GM20000 (cell line): ENCODE measurements at places on chromosomes 1 and 21.

DNA sequence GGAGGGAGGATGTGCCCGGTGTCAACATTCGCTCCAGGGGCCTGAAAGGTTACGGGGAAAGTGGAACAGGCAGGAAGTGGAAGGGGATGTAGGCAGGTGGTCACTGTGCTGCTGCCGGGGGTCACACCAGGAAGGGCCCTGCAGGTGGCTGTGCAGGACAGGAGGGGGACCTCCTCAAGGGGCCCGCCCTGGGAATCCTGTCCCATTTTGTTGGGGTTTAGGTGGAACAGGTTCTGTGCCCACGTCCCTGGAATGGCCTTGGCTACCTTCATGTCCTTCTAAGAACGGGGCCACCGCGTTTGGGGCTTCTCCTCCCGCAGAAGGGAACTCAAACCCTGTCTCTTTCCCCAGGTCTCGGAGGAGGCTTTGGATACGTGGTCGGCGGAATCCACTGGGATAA, 11.9 kb downstream of the SLC45A1 start:
- DNase-seq = no peak

DNA sequence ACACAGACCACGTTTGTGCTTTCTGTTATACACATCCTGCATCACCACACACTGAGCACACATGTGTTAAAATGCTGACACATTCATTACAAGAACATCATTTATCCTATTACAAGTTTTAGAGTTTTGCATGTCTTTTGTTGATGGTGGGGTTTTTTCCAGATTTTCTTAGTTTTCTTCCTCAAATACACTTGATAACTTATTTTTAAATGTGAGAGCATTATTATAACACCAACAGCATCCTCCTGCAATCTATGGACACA, 67.3 kb downstream of the TGFBR3 start:
- no peak for DNase-seq

DNA sequence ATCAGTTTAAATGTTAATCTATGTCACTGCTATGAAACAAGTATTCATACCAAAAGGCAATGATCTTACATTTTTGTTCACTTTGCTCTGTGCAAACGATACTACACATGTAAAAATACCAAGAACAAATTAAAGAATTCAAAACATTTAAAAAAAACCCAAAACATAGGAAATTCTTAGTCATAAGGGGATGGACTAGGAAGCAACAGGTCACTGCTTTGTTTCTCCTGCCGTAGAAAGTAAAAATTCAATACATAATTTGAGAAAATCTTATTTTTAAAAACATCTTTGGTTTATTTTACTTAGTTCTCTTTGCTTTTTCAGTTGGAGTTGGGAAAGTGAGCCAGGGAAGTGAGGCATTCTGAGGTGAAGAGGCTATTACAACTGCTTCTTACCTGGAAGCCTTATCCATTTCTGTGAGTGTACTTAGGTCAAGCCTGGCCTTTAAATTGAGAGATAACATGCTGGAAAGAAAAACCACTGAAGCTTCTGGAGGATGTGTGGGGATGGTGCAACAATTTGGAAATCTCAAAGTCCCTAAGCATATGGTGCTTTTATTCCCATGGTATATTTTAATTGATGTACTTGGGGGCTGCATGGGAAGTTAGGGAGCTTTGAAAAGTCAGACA, 183.5 kb downstream of the CDC42BPA start:
- no peak for DNase-seq

DNA sequence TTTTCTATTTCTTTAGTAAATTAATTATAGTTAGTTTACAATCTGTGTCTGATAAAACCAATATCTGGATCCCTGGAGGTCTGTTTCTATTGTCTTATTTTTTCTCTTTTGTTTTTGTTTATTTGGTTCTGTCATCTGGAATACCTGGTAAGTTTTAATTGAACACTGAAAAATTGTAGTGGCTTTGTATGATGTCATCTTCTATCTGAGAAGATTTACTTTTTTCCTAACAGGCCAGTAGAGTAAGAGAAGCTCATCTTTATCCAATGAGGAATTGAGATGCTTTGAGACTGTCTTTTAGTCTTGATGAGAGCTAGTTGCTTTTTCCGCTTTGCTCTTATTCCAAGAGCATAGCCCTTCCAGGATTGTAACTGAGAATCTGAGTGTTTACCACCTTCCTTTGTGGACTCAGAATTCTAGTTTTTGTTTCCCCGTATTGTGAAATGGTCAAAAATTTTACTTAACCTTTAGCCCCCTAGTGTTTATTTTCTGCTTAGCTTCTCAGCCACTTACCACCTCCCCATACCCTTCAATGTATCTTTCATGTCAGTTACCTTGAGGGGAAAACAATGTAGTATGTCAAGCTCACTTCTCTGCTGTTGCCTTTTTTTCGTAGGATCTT, 25.0 kb downstream of the PTGFRN start:
- peak; percentile 45 for DNase-seq

GRCh38 chr1:22418933-22419382, 32.7 kb upstream of the ZBTB40 start:
- DNase-seq = no peak

GRCh38 chr1:6343506-6344405, 49.8 kb downstream of the ACOT7 start:
- DNase-seq = peak; percentile 75

DNA sequence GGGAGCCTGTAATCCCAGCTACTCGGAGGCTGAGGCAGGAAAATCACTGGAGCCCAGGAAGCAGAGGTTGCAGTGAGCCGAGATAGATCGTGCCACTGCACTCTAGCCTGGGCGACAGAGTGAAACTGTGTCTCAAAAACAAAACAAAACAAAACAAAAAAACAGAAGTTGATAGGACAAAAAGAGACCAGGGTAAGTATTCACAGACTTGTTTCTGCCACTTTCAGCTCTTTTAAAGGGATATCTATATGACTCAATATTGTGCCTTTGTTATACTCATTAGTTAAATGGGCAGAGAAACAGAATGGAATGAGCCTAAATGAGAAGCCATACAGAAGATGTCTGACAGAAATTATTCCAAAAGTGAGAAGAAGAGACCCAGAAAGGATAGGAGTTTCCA, 23.1 kb upstream of the ABL2 start:
- DNase-seq = no peak

DNA sequence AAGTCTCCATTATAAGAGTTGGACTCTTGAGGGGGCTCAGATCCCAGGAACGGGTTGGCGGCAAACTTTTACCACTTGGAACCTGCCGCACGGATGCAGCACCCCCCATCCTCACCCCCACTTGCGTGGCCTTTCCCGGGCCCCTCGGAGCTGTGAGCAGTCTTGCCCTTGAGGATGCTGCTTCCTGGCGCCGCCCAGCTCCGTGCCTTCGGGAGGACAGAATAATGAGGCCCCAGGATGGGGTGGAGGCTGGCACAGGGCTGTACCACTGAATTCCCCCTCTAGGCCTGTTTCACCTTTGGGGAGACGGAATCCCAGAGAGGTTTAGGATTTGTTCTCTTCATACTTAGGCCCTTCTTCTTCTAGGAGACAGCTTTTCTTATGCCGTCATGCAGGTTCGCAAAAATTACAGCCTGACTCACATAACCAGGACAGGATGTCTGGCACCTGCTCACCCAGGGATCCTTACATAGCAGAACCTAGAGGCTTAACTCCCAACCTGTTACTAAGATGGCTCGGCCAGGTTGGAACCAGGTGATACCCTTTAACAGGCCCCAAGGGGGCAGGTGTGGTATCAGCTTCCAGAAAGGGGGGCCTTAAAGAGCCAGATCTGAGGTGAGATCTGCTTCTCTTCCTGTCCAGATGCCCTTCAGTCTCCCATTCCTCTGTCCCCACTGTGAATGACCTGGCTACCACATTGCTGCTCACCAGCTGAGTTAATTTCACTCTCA, 1.5 kb downstream of the TRNP1 start:
- no peak for DNase-seq

DNA sequence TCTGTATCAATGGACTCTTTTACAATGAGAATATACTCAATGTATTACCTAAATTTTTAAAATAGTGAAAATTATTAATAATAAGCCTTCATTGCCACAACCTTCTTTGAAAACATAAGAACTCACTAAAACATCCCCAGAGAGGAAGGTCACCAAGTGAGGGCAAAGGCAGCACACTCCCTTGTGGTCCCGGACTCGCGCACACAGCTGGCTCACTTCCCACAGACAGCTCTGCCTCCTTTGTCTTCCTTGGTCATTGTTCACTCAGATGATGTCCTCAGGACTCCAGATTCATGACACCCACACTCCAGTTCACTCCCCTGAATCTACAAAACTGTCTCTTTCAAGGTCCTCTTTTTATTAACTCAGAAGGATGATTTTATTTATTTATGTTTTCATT, 19.2 kb upstream of the UBR4 start:
- DNase-seq = no peak

DNA sequence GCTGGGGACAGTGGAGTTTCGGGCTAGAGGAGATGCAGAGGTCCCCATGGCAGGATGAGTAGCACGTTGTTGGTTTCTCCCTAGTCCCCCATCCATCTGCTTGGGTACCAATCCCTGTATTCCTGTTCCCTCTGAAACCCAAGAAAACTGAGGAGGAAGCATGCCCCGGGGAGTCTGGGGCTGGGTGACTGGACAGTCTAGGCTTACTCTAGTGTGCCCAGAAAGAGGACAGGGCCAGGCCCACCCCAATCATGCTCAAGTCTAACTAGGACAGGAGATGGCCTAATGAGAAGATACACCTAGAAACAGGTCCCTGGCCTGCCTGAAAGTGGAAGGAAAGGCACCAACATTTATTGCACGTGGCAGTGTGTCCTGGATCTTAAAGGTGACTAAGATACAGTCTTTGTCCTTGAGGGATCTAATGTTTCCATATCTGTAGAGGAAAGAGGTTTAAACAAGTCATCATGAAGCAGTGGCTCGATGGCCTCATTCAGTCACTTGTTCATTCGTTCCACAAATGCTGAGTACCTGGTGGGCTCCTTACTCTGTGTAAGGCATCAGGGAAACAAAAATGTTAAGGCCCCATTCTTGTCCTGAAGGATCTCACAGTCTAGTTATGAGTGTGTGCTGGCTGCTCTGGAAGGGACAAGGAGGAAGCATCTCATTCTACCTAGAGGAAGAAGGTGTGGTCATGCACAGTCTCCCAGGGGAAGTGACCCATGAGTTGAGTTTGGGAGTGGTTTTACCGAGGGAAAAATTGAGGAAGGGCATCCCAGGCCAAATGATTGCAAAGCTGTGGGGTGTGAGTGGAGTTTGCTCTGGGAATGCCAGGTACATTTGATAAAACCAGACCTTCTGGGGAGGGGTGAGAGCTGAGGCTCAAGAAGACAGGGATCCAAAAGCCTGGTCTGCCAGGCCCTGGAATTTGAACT, 10.0 kb downstream of the CDK18 start:
- no peak for DNase-seq

- DNase-seq = no peak
Observed at GRCh38 chr1:163054181-163054591, 15.0 kb upstream of the RGS4 start.

DNA sequence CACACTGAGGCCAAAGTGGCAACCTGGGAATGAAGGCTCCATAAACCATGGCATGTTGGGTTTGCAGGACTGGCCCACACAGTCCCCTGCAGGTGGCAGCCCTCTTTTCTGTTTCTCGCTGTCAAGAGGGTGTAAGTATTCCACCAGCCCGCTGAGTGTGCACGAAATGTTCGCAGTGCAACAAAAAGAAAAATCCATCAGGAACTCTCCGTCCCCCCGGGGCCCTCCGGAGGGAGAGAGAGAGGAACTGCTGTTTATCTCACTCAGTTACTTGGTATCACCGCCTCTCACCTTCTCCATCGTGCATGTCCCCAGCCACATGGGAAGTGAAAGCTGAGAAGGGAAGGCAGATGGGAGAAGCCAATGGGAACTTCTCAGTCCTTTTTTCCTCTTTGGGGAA, 38.3 kb downstream of the NCF2 start:
- DNase-seq = no peak

- DNase-seq = peak; percentile 59
Observed at GRCh38 chr1:195195423-195196057, 1412.7 kb downstream of the KCNT2 start.

GRCh38 chr1:213457733-213458132, 406.7 kb downstream of the RPS6KC1 start:
- DNase-seq = no peak

GRCh38 chr1:112143871-112144441, 154.5 kb upstream of the KCND3 start:
- no peak for DNase-seq

DNA sequence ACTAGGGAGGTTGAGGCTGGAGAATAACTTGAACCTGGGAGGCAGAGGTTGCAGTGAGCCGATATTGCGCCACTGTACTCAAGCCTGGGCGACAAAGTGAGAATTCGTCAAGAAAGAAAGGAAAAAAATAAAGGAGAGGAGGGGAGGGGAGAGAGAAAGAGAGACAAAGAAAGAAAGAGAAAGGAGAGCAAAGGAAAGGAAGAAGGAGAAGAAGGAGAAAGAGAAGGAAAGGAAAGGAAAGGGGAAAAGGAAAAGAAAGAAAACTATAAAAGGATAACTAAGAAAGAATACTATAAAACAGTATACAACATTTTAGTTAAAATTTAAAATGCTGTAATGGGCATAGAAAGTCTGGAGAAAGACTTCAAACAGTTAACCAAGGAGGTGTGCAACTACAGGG, 33.6 kb downstream of the EIF4G3 start:
- no peak for DNase-seq

DNA sequence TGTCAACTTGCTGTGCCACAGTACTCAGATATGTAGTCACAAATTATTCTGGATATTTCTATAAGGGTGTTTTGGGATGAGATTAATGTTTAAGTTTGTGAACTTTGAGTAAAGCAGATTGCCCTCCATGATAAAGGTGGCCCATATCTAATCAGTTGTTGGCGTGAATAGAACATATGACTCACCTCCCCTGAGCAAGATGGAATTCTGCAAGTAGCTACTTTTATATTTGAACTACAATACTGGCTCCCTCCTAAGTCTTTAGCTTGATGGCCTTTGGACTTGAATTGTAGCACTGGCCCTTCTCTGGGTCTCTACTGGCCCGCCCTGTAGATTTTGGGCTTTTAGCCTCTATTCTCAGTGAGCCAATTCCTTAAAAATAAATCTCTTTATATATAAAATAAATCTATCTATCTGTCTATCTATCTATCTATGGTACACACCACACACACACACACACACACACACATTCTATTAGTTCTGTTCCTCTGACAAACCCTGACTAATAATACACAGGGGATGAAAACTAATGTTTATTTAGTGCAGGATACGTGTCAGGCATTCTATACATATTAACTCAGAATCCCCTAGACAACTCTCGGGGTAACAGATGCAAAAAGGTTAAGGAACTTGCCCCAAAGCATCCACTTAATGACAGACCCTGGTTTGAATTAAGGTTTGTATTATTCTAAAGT, 37.9 kb upstream of the PDC start:
- no peak for DNase-seq

- DNase-seq = peak; percentile 66
Observed at GRCh38 chr1:222654849-222655248, 37.0 kb downstream of the MIA3 start.

GRCh38 chr1:27560268-27561123, 43.4 kb downstream of the AHDC1 start:
- DNase-seq = no peak
